Stimulated activated CD8-positive, alpha-beta memory T cell treated with anti-CD3 and anti-CD28 coated beads, Interleukin-4, amount 100 ng/mL, for 1 hour (primary cell): ENCODE measurements at places on chromosomes 4 and X.

GRCh38 chrX:54415534-54416350, 24.5 kb upstream of the TSR2 start:
- no peak for DNase-seq

- no peak for DNase-seq
Observed at GRCh38 chr4:156609421-156609820, 362.2 kb downstream of the PDGFC start.

- no peak for DNase-seq
Observed at GRCh38 chr4:147039976-147040575, 94.4 kb upstream of the TTC29 start.

GRCh38 chrX:40012039-40012867, 85.5 kb downstream of the BCOR start:
- no peak for DNase-seq

- DNase-seq = no peak
Observed at GRCh38 chrX:17014216-17014615, 67.8 kb downstream of the REPS2 start.

GRCh38 chr4:33013282-33013681, 2293.1 kb downstream of the PCDH7 start:
- DNase-seq = no peak

DNA sequence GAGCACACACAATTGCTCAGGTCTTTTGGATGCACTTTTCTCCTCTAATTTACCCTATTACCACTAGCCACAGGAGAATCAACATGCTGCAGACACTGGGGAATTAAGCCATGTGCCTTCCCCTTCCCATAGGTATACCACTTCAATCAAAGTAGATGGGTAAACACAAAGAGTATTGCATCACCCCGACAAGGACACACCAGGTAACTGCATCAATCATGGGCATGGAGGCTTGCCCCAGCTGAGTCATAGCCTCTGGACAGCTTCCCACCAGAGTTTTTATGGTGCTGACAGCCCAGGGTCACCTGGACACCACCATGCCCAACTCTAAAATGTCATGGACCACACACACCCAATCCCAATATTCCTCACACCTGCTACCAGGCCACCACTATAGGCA, 197.2 kb upstream of the AR start:
- DNase-seq = no peak

DNA sequence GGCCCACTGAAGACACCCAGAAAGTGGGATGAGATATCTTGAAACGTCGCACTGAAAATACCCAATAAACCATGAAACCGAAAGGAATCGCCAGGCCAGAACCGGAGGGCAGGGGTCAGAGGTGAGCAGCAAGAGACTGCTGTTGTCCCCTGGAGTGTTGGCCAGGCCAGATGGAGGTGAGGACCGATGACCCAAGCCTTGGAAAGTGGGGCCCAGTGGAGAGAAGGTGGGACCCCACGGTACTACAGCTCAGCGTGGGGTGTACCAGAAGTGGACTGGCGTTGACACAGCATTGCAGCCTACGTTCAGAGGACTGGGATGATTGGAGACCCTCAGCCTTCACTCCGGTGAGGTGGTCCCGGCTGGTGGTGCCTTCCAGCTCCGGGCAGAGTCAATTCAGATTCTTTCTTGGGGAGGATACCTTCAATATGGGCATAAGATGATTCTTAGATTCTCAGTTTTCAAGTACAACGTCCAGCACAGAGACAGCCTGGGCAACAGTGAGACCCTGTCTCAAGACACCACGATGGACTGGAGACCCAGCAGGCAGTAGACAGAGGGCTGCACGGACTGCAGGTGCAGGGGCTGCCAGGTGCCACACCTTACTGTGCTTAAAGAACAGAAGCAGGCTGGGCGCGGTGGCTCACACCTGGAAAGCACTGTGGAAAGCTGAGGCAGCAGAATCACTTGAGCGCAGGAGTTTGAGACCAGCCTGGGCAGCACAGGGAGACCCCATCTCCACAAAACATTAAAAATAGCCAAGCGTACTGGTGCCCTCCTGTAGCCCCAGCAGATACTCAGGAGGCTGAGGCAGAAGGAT, 23.3 kb downstream of the MAEA start:
- DNase-seq = no peak

DNA sequence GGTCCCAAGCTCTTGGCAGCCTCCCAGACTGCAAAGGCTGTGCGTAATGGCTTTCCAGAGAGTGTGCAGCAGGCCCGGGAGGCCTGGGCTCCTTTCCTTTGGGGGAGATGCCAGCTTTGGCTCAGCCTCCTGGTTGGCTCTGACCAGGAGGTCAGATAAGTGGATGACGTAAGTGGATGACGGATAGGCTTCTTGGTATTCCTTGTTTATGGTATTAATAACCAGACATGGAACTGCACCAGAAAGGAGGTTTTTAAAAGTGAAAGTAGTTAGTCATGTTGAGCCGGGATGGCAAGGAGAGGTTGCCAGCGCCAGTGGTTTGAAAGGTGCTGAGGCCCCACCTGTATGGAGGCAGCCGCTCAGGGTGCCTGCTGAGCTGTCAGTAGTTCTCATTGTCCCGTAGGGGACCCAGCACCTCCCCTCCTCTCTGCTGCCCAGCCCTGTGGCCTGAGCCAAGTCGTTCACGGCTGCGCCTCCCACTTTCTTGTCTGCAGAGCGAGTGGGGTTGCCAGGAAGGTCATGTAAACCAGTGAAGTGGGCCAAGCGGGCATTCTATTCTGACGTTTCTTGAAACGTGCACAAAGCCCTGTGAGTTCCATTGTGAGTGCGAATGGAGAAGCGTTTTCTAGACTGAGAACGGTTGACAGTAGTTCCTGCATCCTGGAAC, 28.7 kb upstream of the STOX2 start:
- DNase-seq = no peak

- no peak for DNase-seq
Observed at GRCh38 chr4:147984065-147984777, 252.3 kb downstream of the ARHGAP10 start.
